ENCODE measurements at places on chromosomes 11 and 22.

- no peak for DNase-seq
Observed at GRCh38 chr11:78577495-78577894, 2.8 kb upstream of the NARS2 start.

GRCh38 chr11:95671768-95672167 is 117.8 kb downstream of the FAM76B start:
- no peak for DNase-seq

DNA sequence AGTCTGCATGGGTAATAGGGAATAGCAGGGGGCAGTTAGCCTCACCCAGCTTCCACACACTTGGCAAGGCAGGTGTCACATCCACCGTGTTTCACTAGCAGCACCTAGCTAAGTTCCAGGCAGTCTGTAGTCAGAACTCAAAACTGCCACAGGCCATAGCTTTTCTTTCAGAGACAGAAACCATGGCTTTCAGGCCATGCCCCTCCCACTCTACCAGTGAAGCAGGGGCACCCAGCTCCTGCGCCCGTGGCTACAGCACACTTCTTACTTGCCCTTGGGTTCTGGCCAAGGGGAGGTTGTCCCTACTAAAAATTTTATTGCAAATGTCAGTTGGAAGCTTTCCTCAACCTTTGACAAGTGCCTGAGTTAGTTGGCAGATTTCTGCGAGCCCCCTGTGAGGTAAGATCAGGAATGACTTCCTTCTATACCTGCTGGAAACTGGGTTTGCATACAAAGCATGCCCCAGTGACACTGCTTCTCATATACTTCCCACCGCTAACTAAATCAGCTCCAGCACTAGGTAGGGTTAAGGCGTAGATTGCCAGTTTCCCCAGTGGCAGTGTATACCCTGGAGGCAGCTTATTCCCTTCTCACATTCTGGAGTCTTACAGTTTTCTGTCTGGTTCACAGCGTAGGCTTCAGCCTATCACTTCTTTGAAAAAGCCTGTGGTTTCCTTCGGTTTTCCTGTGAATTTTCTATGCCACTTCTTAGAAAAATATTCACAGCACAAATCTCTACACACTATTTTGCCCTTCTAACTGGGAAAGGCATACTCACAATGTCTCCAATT is 139.0 kb upstream of the LUZP2 start:
- DNase-seq = no peak

DNA sequence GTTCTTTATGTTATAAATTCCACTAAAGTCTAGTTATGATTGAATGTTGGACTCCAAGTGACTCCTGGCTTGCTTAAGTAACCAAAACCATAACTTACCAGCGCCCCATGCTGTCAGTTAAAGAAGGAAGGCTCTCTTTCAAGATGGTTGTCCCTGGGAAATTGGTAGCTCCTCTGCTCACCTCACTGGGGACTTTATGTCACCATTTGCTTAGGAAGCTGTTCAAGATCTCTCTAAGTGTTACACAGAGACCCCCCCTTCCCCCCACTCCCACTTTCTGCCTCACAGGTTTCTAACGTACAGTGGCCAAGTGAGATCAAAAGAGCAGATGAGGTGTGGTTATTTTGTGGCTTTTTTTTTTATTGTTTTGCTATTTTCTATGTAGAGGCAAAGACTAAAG is 301.8 kb downstream of the AASDHPPT start:
- DNase-seq = no peak

DNA sequence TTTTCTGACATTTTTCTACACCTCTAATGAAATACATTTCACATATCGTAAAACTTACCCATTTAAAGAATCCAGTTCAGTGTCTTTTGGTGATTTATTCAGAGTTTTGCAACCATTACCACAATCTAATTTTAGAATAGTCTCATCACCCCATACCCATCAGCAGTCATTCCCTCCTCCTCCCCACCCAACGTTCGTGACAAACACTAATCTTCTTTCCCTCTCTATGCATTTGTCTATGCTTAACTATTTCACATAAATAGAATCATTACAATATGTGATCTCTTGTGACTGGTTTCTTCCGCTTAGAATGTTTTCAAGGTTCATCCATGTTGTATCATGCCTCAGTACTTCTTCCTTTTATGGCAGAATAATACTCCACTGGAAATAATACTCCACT is 9.5 kb downstream of the TTC28 start:
- DNase-seq = no peak

DNA sequence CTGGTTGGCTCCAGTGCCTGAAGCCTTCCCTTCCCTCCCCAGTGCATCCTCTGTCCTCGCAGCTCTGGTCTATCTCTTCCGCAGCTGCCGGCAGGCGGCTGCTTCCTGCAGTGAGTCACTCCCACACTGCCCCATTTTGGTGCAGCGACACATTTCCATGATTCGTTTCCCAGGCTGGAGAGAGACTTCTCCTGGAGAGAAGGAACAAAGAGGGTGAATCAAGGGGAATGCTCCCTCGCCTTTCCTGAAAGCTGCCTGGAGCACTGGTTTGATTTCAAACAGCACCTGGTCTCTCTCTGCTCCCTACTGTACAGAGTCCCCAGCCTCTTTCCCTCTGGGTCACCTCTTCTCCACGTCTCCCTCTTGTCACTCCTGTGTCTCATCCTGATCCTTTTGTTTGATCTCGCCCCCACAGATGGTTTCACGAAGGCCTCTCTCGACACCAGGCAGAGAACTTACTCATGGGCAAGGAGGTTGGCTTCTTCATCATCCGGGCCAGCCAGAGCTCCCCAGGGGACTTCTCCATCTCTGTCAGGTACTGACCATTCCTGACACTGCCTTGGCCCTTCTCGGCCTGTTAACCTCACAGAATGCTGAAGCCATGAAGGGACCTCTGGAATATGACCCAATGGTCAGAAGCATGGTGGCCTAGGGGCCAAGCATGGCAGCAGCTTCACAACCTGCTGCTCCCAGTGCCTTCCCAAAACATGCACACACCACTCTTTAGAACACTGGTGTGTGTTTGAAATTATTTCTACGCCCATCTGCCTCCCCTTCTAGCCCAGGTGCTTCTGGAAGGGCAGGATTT is at the start of gene TMA7B:
TMA7B (plus strand) TSS at position 758 of the 808 bp plus-strand sequence. CDS start 3,978 bp downstream, outside the sequence.
- peak; percentile 37 for DNase-seq

GRCh38 chr11:133408936-133409335 is 123.4 kb downstream of the OPCML start:
- DNase-seq = no peak

DNA sequence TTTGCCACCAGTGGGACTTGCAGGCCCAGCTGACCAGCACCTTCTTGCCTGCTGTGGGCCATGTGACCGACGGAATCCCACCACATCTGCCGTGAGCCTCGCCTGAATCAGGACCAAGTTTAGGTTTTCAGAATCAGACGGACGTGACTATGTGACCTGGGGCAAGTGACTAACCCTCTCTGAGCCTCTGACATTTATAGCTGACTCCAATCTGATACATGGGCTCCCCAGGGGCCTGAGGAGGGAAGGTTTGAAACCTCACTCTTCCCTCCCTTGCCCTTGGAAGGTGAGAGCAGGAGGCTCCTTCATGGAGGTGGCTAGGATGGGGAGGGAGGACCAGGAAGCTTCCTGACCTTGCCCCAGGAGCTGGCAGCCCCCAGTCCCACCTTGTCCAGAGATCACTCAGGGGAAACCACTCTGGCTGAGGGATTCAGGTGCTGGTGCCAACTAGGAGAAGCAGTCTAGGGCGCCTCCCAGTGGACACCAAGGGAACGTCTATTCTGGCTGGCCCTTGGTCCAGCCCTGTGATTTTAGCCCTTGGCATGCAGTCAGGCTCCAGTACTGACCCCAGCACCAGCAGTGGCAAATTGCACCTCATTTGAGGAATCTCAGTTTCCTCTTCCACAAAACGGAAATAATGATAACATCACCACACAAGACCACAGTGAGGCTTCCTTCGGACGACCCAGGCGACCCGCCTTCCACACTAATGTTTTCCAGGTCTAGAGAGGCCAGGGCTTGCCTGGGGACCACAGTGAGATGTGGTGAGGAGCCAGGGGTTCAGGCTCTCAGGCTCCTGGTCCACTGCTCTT is 47.2 kb upstream of the SYT7 start:
- DNase-seq = peak; percentile 60

DNA sequence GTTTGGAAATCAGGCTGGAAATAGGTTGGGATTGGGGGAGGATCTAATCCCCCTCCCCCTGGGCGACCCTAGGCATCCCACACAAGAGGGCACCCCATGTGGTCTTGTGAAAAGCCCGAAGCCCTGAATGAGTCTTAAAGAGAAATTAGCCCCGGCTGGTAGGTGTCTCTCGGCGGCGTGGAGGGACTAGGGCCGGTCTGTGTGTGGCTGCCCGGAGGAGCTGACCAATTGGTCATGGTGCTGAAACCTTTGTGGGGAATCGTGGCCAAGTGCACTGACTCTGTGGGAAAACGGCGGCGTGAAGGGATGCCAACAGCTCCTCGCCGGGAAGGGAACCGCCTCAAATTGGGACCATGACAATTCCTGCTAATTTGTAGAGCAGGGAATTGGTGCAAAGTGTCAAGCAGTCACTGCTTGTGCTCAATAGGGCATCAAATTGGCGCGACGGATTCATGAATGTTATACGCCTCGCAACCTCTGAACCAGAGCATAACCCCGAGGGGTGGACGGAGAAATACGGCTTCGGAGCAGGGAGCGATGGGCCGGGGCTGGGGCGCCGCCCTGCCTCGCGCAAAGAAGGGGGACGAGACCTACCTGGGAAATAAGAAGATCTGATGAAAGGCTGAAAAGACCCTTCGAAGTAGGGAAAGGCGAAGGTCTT is 1.5 kb downstream of the DBX1 start:
- peak; percentile 22 for DNase-seq

- no peak for DNase-seq
Observed at GRCh38 chr11:22851477-22851876, 8.8 kb downstream of the CCDC179 start.

GRCh38 chr11:72189455-72190250 is 2.3 kb upstream of the FOLR1 start:
- DNase-seq = no peak

GRCh38 chr11:92504004-92504403 is 279.4 kb downstream of the FAT3 start:
- no peak for DNase-seq
